ENCODE measurements at places on chromosomes 3 and 15. TPM values are rescaled to one million over a fixed set of nuclear protein-coding genes. Genes with fewer than 3 reads are reported as not detected.

The LTK gene
- total RNA-seq = 9.9 TPM

The RGMA gene
- not detected for total RNA-seq

The IL12A gene
- total RNA-seq = 1.0 TPM

The SIAH2 gene
- total RNA-seq = 76.1 TPM

The COL6A5 gene
- not detected for total RNA-seq

The HOMER2 gene
- total RNA-seq = 1.6 TPM

The ADGRG7 gene
- total RNA-seq = not detected

The SYNPR gene
- not detected for total RNA-seq

The CCDC39 gene
- not detected for total RNA-seq

The ZFAND6 gene
- 65.5 TPM for total RNA-seq

The CATSPER2 gene
- 3.0 TPM for total RNA-seq

The CHRD gene
- not detected for total RNA-seq

The SPINK8 gene
- not detected for total RNA-seq

The AGBL1 gene
- total RNA-seq = not detected

The RARRES1 gene
- not detected for total RNA-seq

The OR5K2 gene
- not detected for total RNA-seq

The CELF6 gene
- total RNA-seq = 2.4 TPM

The CORO2B gene
- not detected for total RNA-seq

The TMEM45A gene
- total RNA-seq = not detected

The SI gene
- not detected for total RNA-seq

The PEX5L gene
- not detected for total RNA-seq

The TOMM70 gene
- total RNA-seq = 21.6 TPM

The ROBO2 gene
- not detected for total RNA-seq

The FAM174B gene
- total RNA-seq = 3.4 TPM

The TRAIP gene
- 2.4 TPM for total RNA-seq

The GLDN gene
- total RNA-seq = not detected

The INTS14 gene
- 25.1 TPM for total RNA-seq

The ZDHHC23 gene
- 3.2 TPM for total RNA-seq

The TNFAIP8L3 gene
- total RNA-seq = not detected

The KY gene
- total RNA-seq = not detected

The PIF1 gene
- total RNA-seq = 0.27 TPM
